ENCODE measurements at places on chromosomes 4 and X.

DNA sequence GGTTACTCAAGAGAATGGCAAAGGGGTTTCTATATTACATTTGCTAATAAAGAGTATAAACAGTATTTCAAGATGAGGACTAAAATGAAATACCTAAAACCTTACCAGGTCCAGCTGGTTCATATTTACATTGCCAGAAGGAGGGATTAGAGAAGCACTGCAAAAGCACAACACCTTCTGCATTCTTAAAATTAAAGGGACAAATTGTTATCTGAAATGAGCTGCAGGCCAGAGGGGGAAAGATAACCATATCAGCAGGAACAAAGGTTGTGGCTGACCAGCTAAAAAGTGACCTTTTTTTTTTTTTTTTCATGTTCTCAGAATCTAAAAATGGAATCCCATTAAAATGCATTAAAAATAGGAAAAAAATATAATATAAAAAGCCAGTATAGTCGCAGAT lies 39.7 kb downstream of the AFF2 start:
- no peak for DNase-seq

DNA sequence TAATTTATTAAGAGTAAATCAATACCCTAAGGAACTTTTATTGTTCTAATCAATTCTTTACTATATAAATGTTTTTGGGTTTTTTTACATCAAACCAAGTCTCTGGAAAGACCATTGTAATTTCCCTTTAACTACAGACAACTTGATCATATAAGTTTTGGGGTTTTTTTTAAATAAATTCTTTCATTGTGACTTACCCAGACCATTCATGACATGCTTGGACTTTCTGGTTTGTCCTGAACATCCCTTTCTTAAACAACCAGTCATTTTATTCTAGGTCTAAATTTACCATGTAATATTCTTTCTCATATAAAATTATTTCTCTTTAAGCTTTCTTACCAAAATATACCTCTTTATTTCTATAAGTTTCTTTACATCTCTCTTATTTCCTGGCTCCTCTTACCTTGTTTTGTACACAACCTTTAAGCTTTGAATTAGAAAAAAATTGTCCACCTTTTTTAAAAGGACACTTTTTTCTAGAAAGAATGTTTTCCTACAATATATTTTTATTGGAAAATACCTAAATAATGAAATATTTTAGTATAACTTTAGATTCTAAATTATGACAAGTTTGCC lies 8.4 kb downstream of the CNGA1 start:
- no peak for DNase-seq

DNA sequence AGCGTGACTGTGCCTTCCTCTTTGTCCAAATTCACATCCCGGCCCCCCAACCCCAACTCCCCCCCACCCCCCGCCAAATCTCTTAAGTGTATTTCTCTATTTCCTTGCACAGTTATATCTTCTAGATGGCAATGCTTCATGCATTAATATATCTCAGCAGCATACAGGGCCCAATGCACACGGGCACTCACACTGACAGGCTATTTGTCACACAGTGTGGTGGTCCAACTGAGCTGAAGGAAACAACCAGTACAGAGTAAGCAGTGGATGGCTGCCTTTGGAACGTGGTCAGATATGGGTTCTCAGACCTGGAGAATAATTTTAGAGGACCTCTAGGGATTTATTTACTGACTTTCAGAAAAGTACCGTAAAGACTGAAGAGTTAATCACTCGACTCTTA lies 681 bp downstream of the EXOC1 start:
- no peak for DNase-seq

- no peak for DNase-seq
Observed at GRCh38 chrX:13252726-13253125, 67.1 kb downstream of the ATXN3L start.

DNA sequence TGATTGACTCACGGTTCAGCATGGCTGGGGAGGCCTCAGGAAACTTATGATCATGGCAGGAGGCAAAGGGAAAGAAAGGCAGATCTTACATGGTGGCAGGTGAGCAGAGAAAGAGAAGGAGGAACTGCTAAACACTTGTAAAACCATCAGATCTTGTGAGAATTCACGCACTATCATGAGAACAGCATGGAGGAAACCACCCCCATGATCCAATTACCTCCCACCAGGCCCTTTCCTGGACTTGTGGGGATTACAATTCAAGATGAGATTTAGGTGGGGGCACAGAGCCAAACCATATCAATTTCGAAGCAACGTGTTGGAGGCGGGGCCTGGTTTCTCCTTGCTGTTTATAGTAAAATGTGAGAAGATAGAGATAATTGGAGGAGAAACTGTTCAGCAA lies 167.4 kb downstream of the GABRB1 start:
- DNase-seq = no peak

- no peak for DNase-seq
Observed at GRCh38 chr4:177177541-177178081, 132.1 kb upstream of the NEIL3 start.

All from stimulated activated CD8-positive, alpha-beta memory T cell treated with anti-CD3 and anti-CD28 coated beads, Interleukin-4, amount 100 ng/mL, for 24 hours (primary cell).